ENCODE measurements at places on chromosomes 12 and 14.

DNA sequence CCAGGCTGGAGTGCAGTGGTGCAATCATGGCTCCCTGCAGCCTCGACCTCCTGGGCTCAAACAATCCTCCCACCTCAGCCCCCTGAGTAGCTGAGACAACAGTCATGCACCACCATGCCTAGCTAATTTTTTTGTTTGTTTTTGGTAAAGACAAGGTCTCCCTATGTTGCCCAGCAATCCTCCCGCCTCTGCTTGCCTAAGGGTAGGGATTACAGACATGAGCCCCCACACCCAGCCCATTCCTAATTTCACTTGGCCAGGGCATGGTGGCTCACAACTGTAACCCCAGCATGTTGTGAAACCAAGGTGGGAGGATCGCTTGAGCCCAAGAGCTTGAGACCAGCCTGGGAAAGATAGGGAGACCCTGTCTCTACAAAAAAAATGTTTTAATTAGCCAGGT, 9.1 kb downstream of the DAD1 start:
- DNase-seq = no peak

DNA sequence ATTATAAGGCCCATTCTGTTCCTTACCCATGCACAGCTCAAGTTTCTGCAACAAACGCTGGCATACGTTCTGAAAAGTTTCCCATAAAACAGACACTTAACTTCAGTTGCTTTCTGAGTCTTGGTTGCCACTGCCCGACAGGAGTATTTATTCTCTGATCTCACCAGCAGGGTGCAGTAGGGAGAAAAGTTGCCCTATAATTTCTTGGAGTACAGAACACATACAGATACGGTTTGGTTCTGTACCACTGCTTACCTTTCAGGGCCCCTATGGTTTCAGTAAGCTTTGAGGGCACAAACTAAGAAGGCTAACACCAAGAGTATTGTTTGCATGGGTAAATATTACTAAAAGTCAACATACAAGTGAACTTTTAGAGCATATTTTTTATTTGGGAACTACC, 77.9 kb downstream of the SPATA7 start:
- DNase-seq = no peak

DNA sequence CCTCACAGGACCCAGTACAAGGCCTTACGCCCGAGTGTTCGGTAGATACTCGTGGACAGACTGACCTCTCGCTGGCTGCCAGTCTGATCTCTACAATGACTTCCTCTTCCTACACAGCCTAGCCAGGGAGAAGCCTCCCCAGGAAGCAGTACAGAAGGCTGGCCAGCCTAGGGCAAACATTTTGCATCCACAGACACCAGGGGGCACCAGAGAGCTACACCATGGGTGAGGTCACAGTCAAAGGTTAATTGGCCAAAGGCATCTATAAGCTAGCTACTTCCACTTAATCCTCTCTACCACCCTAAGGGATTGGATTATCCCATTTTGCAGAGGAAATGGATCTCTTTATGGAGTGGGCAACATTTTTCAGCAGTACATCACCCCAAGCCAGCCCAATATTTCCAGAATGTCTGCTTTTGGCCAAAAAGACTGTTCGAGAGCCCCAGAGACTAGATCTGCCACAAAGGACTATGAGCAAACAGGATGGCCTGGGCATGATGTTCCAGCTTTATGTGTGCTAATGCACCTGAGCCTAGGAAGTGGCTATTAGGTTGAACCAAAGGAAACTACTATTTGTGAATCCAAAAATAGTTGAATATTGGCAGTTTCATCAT, 14.6 kb upstream of the PNMA1 start:
- no peak for DNase-seq

DNA sequence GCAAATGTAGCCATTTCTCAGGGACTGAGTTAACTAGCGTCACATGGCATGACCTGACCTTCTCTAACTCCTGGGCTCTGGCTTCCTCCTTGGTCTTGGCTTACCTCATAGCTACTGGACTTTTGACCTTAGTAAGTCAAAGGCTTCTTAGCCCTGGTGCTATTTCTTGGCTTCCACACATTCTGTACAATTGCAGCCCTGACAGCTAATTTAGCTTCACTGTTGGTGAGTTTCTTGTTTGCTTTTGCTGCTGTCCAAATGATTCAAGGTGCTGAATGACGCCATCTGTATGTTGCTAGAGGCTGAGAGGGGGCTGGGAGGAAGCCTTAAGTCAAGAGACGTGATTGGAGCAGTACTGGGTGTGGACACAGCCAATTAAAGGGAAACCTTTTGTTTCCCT, 202.7 kb downstream of the PRKD1 start:
- DNase-seq = no peak

DNA sequence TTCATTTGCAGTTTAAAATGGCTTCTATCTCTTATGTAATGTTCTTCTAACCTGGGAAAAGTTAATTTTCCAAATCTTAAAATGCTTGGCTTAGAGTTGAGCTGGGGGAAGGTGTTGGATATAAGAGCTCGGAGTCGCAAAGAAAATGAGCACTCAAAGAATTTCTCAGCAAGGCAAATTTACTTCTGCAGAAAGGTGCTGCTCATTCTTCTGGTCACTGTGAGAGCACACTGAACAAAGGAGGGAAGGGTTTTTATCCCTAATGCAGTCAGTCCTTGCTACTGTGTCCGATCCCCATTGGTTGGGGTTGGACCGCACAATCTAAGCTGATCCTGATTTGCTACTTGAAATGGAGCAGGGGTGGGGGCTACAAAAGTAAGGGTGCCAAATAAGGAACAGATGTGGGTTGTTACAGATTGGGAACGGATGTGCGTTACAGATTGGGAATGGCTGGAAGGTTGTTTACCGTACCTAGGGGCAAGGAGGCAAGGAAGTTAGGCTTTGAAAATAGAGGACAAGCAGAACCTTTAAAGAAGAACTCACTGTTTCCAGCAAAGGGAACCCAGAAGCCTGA, 19.4 kb downstream of the TXNRD1 start:
- DNase-seq = no peak

DNA sequence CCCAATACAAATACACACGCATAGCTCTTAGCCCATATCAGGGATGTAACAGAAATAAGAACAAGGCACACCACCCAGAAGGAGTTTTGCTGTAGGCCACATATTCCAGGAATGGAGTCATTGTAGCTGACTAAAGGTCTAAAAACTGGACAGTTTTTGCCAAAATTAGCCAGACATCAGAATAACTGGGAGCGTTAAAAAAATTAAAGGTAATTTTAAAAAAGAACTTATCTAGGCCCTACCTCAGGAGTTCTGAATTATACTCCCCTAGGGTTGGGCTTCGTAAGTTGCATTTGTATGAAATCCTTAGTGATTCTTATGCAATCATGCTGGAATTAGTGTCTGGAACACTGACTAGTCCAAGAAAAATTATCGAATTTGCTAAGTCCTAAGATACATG, 987.7 kb downstream of the GALC start:
- no peak for DNase-seq

DNA sequence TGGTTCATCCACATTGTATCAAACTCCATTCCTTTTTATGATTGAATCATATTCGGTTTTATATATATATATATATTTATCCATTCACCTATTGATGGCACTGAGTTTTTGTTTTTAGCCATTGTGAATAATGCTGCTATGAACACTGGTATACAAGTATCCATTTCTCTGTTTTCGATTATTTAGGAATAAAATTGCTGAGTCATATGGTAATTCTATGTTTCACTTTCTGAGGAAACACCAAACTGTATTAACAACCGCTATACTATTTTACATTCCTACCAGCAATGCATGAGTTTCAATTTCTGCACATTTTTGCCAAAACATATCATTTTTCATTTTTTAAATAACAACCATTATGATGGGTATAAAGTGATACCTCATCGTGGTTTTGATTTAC, 104.7 kb downstream of the C12orf42 start:
- DNase-seq = no peak

GRCh38 chr14:63939006-63939270, 86.1 kb downstream of the SYNE2 start:
- no peak for DNase-seq

DNA sequence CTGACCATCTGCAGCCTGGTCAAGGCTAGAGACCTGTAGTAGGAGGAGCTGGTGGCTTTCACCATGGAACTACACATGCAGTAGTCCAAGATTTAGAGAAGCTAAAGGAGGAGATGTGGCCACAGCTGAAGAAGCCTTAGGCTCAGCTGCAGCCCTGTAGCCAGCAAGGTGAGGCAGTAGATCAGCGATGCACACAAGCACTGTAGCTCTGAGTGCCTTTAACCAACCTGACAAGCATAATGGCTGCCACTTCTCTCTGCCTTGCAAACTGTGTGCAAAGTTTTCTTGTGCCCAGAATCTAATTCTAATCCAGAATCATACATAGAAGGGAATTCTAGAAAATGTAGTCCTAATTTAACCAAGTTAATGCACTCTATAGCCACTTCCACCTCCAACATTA, 159.0 kb upstream of the ARID2 start:
- DNase-seq = no peak

DNA sequence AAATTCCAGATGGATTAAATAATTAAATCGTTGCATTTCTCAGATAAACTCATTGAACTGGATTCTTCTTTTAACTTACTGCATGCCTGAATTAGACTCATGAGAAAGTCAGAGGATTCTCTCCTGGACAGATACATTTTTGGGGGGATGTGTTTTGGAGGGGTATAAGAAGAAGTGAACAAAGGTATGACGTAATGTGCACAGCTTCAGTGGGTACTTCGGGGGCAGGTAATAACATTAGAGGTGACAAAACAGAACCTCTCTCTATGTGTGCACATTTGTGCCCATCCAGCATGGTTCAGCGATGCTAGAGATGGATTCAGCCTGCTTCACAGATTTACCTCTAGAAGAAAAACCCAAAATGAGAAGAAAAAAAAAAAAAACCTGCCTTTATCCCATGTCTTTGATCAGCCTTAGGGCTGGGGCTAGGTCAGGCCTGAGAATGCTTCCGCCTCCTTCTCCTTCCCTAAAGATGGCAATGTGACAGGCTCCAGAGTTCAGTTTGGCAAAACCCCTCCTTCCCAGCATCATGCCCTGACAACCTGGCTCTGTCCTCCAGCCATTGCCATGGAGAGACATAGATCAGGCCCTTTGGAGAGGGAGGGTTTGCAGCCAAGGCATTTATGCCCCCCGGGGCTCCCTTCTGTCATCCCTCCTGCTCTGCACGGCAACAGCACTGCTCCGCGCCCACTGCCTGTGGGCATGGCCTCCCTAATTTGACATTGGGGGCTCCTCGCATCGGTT, 166.7 kb downstream of the KCNA5 start:
- no peak for DNase-seq

GRCh38 chr12:67759829-67760228, 111.3 kb downstream of the DYRK2 start:
- no peak for DNase-seq

GRCh38 chr14:76753541-76754198, 7.6 kb upstream of the VASH1 start:
- no peak for DNase-seq

GRCh38 chr12:1613860-1614259, 15.2 kb upstream of the WNT5B start:
- no peak for DNase-seq

DNA sequence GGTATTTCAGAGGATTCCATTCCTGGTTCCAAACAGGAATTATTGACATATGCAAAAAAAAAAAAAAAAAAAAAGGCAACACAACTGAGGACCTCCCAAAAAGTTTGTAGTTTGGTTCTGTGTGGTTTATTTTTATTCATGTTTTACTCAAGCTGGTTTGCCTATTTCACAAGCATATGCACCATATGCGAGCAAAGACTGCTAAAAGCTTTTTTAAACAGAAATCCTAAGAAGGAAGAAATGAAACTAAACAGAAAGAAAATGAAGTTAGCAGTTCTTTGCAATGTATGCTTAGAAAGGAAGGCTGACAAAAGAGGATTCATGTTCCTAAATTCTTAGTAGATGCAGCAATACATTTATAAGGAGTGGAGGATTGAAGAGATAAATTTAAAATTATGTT, 487.6 kb upstream of the FLRT2 start:
- DNase-seq = no peak

GRCh38 chr12:105287408-105287807, 43.1 kb upstream of the C12orf75 start:
- DNase-seq = no peak

DNA sequence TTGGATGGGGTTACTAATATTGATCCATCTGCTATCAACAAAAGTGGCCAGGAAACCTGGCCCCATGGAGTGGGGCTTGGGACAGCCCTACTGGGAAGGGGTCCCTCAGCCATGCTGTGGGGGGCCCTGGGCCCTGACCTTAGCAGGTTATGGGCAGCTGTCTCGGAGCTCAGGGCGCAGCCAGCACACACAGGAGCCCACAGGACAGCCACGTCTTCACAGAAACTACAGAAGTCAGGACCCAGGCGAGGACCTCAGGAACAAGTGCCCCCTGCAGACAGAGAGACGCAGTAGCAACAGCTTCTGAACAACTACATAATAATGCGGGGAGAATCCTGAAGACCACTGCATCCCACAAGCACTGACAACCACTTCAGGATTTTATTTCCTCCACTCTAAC, 11.9 kb upstream of the FKBP11 start:
- no peak for DNase-seq

DNA sequence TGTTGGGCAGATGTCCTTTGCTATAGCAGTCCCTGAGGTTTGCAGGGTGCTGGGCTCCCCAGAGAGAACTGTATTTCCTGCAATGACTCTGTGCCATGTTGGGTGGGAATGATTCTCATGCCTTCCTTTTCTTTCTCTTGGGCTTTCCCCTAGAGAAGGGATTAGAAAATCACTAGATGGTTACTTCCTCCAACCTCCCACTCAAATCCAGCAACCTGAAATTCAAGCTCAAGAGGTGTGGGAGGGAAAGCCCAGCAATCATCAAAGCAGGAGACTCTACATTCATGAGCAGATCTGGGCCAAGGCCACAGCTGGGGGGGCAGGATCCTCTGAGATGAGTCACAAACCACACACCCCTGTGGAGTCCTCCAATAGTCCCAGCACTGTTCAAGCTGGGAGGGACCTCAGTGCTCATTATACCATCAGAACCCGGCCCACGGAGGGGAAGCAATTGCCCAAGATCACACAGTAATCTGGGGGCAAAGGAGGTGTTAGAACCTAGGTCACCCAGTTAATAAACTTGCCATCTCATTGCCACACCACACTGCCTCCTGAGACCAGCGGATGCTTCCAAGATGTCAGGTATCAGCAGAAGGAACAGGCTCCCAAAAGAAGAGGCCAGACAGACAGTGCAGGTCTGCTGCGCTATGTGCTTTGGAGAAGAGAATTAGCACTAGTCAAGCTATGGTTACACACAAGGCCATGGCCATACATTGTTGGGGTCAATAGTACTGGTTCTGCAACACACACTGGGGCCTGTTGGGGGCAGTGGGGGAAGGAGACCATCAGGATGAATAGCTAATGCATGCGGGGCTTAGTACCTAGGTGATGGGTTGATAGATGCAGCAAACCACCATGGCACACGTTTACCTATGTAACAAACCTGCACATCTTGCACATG, 65.7 kb downstream of the TTC9 start:
- peak; percentile 25 for DNase-seq

GRCh38 chr14:91310606-91311283, 66.2 kb upstream of the GPR68 start:
- DNase-seq = no peak

DNA sequence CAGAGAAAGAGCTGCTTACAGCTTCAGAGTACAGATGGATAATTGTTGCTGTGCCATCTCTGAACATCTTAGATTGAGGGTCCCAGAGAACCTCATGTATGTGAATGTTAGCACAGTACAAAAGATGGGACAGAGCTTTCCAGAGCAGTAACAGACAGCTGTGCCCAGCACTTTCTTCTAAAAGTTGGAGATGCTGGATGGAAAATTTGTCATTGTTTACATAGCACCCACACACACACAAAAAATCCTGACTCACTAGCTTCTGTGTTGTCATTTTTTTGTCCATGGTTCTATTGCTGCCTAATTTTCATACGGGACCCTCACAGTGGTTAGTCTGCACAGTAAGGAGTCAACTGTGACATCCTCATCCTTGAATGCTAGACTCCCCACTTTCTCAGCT, 374.7 kb downstream of the DIO2 start:
- DNase-seq = no peak
